Activated naive CD8-positive, alpha-beta T cell treated with anti-CD3 and anti-CD28 coated beads, Interleukin-2, amount 10 ng/mL, durations not matched to agents 7 days and 5 days (primary cell): ENCODE measurements at places on chromosomes 2 and 18.

- H3K4me3 ChIP-seq: no peak overlapping the region
- H3K36me3 ChIP-seq: no peaks in the 10 kb centered on the region
- H3K27ac ChIP-seq: no peak overlapping the region
- H3K27me3 ChIP-seq: peaks cover 44% of the 10 kb centered on the region
Measured at GRCh38 chr2:219570194-219570923, 980 bp downstream of the OBSL1 start.

GRCh38 chr18:13412901-13413300, 194.3 kb downstream of the LDLRAD4 start:
- H3K4me1 ChIP-seq: peaks cover 15% of the 10 kb centered on the region
- no peak overlapping the region for H3K4me3 ChIP-seq
- H3K36me3 ChIP-seq: peaks cover 20% of the 10 kb centered on the region
- H3K27ac ChIP-seq: no peak overlapping the region
- DNase-seq: no peak
- no peaks in the 10 kb centered on the region for H3K27me3 ChIP-seq

DNA sequence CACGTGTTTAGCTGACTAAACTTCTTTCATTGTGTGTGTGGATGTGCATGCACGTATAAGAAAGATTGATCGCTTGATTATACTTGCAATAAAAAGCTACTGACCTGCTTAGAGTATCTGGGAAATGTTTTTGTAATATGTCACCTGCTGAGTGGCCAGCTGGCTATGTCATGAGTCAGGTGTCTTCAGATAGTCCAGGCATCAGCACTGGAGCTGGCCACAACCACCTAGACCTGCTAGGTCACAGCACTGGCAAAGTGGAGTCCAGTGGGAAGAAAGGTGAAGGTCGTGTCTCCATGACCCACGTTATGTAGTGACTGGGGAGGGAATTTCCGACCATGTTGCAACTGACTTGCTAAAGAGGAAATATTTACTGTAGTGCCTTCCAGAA, 147.0 kb downstream of the ESCO1 start:
- no peaks in the 10 kb centered on the region for H3K4me1 ChIP-seq
- DNase-seq: no peak
- H3K27me3 ChIP-seq: peaks cover 31% of the 10 kb centered on the region
- H3K27ac ChIP-seq: no peak overlapping the region

DNA sequence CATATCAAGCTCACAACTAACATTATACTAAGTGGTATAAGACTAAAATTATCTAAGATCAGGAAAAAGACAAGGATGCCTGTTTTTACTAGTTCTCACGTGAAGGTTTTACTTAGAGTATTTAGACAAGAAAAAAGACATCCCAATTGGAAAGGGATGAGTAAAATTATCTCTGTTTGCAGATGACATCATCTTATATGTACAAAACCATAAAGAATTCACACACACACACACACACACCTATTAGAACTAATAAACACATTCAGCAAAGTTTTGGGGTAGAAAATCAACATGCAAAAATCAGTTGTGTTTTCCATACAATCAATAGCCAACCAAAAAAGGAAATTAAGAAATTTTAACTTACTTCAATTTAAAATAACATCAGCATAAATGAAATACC, 35.9 kb upstream of the RGPD4 start:
- no peak overlapping the region for H3K27ac ChIP-seq
- no peak for DNase-seq
- H3K4me1 ChIP-seq: no peaks in the 10 kb centered on the region
- H3K4me3 ChIP-seq: no peak overlapping the region
- H3K27me3 ChIP-seq: no peaks in the 10 kb centered on the region
- no peaks in the 10 kb centered on the region for H3K36me3 ChIP-seq

DNA sequence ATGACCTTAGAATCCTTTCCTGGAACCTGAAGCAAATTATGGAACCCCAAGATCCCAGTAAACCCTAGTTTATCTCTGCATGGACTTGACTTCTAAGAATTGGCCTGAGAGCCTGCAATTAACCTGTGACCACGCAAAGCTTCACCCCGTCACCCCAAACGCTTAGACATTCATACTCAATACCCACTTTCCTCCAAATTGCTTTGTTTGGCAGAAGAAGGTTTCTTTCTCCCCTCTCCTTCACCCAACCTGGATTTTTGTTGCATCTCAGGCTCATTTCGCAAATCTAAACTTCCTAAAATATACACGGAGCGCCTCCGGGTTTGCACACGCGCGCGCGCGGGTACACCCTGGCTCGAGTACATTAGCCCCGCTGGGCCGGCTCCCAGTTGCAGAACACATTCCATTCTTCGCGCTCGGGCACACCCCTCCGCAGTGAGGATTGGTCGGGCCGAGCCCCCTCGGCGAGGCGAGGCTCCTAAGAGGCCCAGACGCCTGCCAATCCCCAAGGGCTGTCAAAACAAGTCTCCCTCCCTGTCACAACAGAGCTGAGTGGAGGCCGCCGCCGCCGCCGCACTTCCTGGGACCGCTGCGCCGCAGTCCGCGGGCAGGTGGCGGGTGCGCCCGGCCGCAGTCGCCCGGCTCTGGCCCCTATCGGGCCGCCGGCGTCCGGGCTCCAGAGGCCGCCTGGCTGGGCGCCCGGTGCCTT, at the start of gene PLCL1:
Gene PLCL1 (plus strand): TSS at position 545 of the 709 bp plus-strand sequence.
- H3K27me3 ChIP-seq: peaks cover 20% of the 10 kb centered on the region
- H3K4me3 ChIP-seq: peak within 1 kb of the TSS; percentile 89
- DNase-seq: peak; percentile 86
- peaks cover 16% of the 10 kb centered on the region for H3K4me1 ChIP-seq
- peak within 1 kb of the TSS; percentile 61 for H3K27ac ChIP-seq
